Fibroblast of skin of back (primary cell): ENCODE measurements at places on chromosomes 4 and X.
A peak's percentile ranks its signal among the peaks of the same experiment; 100 is the strongest.

DNA sequence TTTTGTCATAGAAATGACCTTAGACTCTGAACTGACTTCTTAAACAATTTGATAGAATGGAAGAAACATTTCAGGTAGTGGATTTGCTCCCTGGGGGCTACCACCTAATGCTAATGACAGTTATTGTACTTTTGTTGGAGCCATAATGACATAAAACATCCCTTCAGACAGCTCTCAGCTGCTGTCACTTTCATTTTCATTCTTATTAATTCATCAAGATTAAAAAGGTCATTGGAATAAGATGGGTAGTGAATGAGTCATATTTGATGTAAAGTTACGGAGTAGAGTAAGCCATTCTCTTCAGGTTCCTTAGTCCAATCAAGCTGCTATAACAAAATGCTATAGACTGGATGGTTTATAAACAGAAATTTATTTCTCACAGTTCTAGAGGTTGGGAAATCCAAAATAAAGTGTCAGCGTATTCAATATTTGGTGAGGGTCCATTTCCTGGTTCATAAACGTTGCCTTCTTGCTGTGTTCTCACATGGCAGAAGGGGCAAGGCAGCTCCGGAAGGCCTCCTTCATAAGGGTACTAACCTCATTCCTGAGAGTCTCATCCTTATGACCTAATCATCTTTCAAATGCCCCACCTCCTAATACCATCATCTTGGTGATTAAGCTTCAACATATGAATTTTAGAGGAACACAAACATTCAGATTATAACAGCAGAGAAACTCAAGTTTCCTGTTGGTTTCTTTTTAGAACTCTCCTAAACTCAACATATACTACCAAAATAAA lies 268.5 kb downstream of the ARAP2 start:
- no peak for DNase-seq

- no peak for DNase-seq
Measured at GRCh38 chr4:36233567-36234266, 10.6 kb downstream of the ARAP2 start.

GRCh38 chr4:63728480-63729177 lies 680.6 kb downstream of the TECRL start:
- DNase-seq = no peak

- DNase-seq = no peak
Measured at GRCh38 chr4:30443289-30443688, 276.9 kb upstream of the PCDH7 start.

DNA sequence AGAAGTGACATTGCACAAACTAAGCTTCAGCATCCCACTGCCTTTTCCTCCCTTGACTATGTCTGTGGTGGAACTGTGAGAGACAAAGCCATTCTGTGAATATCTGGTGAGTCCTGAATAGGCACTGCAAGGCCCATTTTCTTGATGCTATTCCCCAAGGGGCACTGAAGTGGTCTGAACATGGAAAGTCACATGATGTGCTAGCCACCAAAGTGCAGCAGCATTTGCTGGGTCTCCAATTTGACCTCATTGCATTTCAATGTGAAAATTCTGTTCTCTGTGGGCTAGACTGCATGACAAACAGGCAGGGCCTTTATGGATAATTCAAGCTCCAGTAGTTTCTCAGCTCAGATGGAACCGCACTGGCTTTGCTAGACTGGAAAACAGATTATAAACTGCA lies 627.4 kb upstream of the BOD1L1 start:
- DNase-seq = no peak

GRCh38 chr4:183348706-183349659 lies 26.8 kb upstream of the CLDN24 start:
- peak; percentile 98 for DNase-seq

DNA sequence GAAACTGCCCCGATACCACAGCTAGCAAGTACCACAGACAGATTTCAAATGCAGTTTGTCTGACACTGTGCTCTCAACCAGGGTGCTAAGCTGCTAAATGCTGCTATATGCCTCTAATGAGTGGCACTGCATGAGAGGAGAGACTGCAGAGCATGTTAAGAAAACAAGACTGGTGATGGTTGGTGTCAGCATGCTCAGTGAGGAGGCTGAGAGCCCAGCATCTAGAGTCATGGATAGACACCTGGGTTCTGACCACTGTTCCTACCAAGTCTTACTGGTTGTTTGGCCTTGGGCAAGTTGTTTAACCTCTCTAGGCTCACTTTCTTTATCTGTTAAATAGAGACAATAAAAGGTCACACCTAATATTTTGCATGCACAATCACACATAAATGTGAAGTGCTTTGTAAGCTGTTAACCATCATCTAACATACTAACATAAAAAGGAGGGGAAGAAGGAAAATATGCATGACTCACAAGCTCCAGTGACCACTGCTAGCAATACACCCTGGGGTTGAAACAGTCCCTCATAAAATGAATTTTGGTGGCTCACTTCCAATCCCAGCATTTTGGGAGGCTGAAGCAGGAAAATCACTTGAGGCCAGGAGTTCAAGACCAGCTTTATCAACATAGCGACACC lies 20.7 kb downstream of the HHIP start:
- peak; percentile 83 for DNase-seq

- DNase-seq = no peak
Measured at GRCh38 chrX:10798041-10798440, 177.7 kb upstream of the MID1 start.

- DNase-seq = no peak
Measured at GRCh38 chr4:79756140-79756895, 316.7 kb downstream of the ANTXR2 start.

DNA sequence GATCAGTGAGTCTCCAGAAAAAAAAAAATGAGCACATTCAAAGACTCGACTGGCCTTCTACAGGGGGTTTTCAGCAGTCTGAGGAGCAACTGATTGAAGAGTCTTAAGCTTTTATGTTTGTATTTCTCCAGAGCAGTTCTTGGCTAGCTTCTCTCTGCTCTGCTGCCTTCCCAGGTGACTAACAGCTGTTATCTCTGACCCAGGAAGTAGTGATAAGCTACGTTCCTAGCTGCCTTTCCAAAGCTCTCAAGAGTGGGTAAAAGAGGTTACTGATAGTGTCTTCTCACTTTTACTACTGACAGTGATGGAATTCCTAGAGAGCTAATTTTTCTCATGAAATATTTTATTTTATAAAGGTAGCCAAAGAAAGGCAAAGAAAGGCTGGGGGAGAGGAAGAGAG lies 66.6 kb downstream of the ENOX2 start:
- no peak for DNase-seq

GRCh38 chr4:176031922-176032321 lies 33.7 kb upstream of the WDR17 start:
- no peak for DNase-seq

DNA sequence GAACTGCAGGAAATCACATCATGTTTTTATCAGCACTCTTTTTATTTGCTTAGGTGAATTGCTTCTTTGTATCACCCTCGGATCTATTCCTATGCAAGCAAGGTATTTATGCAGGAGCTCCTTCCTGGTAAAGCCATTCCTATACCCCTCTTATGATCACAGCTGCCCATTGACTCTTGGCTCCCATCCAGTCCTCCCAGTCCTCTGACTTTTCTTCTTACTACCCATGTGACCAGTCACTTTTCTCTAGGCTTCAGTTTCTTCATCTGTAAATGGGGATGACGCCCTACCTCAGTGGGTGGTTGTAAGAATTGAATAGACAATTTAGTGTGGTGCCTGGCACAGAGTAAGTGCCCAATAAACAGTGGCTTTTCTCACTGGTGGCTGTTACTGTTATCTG lies 144.9 kb downstream of the FHIP1A start:
- no peak for DNase-seq

GRCh38 chr4:119233750-119234149 lies 21.2 kb downstream of the USP53 start:
- no peak for DNase-seq

DNA sequence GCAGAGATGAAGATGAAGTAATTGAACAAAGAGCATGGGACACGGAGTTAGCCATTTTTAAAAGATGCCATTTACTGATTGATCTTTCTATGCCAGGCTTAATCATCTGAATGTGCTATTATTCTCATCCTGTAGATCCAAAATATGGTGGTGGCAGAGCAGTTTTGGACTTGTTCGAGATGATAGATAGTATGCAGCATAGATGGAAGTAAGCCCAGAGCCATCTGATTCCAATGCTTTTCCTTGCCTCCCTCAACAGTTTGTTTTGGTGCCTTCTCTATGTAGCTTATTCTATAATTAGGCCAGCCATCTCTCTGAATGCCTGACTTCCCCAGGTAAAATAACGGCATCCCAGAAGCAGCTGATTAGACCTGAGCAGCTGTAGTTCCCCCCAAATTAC lies 152.6 kb upstream of the CLNK start:
- no peak for DNase-seq

GRCh38 chr4:133943081-133943480 lies 258.5 kb downstream of the PABPC4L start:
- DNase-seq = no peak

- DNase-seq = no peak
Measured at GRCh38 chrX:152658302-152658701, 20.6 kb downstream of the GABRQ start.

DNA sequence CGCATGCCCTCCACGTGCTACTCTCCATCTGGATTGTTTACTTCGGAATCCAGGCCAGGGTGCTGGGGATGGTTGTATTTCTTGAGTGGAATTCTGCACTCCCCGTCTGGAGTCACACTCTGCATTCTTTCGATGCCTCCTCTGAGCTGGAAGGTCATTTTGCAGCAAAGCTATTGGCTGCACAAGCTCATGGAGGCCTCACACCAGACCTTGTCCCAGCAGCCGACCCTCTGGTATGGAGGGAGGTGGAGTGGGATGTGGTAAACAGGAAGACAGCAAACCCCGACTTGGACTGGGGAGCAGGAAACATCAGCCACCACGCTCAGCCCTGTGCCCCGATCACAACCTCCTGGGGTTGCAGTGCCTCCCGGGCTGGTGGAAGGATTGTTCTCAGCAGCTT lies 225.3 kb upstream of the LNX1 start:
- DNase-seq = peak; percentile 44

DNA sequence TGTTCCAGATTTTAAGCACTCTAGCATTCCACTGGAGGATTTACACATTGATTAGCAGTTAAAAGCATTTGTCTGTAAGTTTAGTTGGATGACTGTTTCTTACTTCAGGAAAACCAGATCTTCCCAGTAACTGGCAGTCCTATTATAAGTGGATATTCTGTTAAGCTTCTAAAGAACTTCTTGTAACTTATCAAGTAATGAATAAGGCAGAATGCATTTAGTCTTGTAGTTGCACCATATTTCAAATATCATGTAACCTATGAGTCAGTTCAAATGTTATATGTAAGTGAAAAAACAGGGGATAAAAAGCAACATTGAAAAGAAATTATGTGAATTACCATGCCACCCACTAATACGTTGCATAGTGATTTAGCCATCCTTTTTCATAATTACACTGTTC lies 30.2 kb upstream of the TENM3 start:
- no peak for DNase-seq

DNA sequence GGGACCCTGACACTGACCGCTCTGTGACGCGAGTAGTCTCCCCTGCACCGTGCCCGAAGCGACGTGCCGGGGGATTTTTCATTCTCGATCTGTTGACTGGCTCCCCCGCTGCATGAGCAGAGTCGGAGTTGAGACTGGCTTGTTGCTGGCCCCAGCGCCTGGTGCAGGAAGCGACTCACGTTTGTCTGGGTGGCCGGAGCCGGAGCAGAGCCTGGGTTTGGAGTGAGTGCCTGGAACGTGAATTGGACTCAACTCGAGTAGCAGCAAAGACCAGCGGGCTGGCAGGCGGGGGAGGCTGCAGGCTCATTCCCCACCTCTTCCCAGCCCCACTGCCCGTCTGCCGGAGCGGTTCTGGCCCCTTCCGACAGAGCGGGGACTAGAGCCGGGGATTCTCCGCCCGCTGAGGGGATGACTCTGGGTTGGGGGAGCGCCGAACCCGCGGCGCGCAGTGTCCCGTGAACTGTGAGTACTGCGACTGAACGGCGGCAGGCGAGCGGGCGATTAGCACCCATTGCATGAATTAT lies 554 bp downstream of the PCDH7 start:
- peak; percentile 52 for DNase-seq

- DNase-seq = peak; percentile 96
Measured at GRCh38 chr4:142379277-142380051, 466.6 kb downstream of the INPP4B start.

DNA sequence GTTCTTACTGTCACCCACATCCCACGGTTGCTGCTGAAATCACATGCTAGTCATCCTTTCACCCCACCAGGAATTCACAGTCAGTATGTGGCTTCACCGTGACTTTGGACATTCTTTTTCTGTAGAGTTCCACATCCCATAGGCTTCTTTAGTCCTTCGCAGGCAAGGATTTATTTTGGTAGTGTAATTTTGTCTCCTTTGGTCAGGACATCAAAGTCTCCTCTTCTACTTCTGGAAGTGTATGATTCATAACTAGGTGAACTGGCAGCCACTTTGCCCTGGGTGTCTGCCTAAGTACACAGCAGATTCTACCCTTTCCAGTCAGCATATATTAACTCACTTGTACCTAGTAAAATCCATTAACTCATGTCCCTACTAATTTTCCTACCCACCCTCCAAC lies 38.3 kb upstream of the MMAA start:
- DNase-seq = no peak

DNA sequence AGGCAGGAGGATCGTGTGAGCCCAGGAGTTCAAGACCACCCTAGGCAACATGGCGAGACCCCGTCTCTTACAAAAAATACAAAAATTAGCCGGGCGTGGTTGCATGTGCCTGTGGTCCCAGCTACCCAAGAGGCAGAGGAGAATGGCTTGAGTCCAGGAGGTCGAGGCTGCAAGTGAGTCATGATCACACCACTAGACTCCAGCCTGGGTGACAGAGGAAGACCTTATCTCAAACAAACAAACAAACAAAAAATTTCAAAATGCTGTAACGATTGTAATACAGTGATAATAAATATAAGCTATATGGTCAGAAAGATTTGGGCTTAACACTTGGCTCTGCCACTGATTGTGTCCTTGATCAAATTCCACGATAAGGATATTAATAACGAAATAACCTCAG lies 24.2 kb downstream of the SLC25A4 start:
- no peak for DNase-seq

DNA sequence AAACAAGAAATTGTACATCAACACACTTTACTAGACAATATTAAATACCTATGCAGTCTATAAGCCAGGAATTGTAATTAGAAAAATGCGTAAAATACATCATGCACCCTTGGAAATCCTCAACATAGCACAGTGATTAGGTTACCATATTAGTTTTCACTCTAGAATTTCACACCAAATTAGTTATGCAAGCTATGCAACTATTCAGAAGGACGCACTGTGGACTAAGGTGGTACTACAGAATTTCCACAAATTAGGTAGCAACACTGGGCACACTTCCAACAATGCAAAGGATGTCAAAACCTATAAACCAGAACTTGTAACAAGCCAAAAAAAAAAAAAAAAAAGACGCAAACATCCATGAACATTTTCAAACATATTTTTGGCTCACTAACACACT lies 71.1 kb upstream of the ZCCHC13 start:
- DNase-seq = peak; percentile 23

GRCh38 chr4:48290146-48290772 lies 20.6 kb upstream of the TEC start:
- DNase-seq = no peak

GRCh38 chr4:181845617-181846016 lies 397.6 kb upstream of the TENM3 start:
- DNase-seq = no peak
